ENCODE measurements at places on chromosomes 6 and 20.

- no peak for DNase-seq
These were observed 99.5 kb downstream of the FYN start for GRCh38 chr6:111773501-111774345.

- DNase-seq: no peak
These were observed 47.6 kb upstream of the NOTCH4 start for GRCh38 chr6:32271429-32271828.

DNA sequence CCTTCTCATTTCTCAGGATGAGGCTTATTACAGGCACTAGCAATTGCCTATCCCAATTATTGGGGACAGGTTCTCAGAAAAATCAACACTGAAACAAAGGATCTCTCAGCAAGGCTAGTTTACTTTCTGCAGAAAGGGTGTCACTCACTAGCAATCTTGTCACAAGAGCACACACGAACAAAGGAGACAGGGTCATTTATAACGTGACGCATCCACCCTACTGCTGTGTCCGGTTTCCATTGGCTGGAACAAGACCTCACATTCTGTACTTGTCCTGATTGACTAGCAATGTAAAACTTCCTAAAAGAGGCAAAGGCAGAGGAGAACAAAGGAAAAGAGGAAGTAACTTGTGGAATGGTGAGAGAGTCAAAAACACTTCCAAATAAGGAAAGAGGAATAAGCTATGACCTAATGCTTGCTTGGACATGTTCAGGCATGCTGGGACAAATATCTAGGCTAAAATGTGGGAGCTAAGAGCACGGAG lies 160.2 kb upstream of the STXBP5 start:
- no peak for DNase-seq

GRCh38 chr20:651713-652614 lies 1.0 kb downstream of the SRXN1 start:
- DNase-seq: no peak

DNA sequence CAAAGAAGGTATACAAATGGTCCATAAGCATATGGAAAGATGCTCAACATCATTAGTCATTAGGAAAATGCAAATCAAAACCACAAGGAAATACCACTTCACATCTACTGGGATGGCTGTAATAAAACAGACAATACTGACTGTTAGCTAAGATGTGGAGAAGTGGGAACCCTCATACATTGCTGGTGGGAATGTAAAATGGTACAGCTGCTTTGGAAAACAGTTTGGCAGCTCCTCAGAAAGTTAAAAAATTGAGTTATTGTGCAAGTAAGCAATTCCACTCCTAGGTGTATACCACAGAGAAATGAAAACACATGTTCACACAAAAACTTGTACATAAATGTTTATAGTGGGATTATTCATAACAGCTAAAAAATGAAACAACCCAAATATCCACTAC lies 173.0 kb upstream of the JAG1 start:
- DNase-seq: no peak

- DNase-seq: no peak
These were observed 120.8 kb upstream of the TNFAIP3 start for GRCh38 chr6:137746264-137746663.
